Mesenchymal stem cell (in vitro differentiated cells and primary cell): ENCODE measurements at places on chromosomes 3 and 15.
A peak's percentile ranks its signal among the peaks of the same experiment; 100 is the strongest.

DNA sequence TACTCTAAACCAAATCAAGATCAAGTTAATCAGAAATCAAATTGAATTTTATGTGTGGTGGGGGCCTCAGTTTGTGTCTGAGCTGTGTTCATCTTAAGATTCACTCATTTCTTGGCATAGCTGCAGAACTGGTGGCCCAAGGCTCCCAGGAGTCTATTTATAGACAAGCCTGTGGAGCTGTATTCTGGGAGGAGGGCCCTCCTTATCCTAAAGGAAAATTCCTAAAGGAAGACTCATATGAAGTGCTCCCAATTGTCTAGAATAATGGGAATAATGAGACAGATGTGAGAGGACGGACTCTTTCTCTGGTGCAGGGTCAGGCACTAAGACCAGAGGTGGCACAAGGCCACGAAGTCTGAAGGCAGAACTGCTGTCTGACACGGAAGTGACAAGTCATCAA lies 38.9 kb downstream of the C3orf85 start:
- peak; percentile 72 for DNase-seq

GRCh38 chr3:126259411-126260391 lies 79.3 kb upstream of the ALDH1L1 start:
- DNase-seq, result no peak

- DNase-seq, result no peak
Measured at GRCh38 chr3:177994976-177995375, 541.3 kb upstream of the KCNMB2 start.

- DNase-seq, result peak; percentile 47
Measured at GRCh38 chr3:74119221-74119620, 494.5 kb upstream of the PDZRN3 start.

GRCh38 chr15:68391121-68391520 lies 40.8 kb downstream of the ITGA11 start:
- no peak for DNase-seq

- peak; percentile 100 for DNase-seq
Measured at GRCh38 chr3:186570096-186570940, at the start of gene DNAJB11. TSS of gene DNAJB11 (plus strand) at chr3:186570720. CDS start at chr3:186570898, 178 bp downstream.

DNA sequence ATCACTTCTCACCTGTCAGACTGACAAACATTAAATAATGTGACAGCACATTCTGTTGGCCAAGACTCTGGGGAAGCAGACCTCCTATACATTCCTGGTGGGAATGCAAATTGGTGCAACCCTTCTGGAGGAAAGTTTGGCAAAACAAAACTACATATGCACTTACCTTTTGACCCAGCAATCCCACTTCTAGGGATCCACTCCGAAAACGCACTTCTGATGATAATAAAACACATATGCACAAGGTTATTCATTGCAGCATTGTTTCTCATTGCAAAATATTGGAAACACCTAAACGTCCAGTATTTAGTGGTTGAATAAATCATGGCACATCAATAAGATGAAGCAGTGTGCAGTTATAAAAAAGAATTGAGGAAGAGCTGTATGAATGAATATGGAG lies 145.5 kb upstream of the ABHD17C start:
- DNase-seq, result no peak

DNA sequence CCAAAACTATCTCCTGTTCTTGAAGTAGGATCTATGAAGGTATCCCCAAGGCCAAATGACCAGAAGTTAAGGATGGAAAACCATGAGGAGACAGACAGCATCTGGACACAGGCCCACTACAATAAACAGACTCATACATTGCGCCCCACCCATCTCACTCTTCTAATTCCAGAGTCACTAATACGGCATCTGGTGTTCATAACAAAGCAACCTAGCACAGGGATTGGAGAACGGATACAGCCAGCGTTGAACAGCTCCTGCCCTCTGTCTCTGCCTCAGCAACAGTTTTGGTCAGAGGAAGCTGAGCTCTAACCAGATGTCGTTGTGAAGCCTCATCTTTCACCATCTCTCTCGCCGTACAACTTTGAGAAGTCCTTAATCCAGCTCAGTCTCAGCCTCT lies 44.5 kb upstream of the CCDC80 start:
- peak; percentile 38 for DNase-seq

DNA sequence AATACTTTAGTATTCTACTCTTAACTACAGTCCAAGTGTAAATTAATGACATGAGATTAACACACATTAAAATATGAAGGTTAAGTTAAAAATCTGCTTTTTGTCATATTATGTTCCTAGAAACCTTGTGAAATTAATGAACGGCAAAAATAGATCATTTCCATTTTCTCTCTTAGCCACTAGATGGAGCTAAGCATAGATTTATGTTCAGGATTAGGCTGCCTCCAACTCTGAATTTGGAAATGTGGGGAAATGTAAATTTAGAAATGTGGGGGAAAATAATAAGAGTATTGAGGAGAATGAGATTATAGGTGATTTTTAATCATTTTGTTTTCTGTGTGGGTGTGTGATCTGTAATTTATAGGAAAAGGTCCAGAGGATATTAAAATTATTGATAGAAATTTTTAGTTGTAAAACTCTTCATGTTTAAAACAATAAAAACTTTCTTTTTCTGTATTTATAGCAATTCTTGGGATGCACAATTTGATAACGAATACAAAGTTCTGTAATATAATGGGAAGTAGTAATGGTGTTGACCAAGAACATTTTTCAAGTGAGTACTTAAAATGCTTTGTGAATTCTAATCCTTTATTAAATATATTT lies 59.2 kb downstream of the TMOD3 start:
- peak; percentile 50 for DNase-seq

DNA sequence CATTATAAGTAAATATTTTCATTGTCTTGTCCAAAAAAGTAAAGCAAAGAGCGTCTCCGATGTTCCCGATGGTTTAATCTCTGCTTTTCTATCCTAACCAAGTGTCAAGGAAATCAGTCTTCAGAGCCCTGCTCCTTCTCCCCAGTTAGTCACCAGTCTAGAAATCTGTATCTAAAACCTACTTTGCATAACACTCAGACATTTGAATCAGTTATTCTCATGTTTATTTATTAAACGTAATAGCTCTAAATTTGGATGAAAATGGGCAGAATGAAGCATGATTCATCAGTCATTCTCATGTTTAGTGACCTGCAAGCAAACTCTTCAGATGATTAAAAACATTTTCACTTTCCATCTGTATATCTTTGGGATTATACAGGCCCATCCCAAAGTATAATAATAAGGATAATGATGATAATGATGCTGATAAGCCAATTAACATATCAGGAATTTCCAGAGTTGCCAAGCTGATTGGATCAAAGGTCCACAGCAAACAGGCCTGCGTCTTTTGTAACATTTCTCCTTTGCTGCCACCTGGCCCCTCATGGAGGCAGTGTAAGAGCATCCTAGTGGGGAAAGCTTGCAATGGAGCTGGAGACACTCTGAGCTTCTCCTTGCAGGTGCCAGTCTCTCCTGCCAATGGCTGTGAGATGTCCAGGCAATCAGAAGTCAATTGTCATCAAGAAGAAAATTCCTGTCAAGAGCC lies 273.9 kb downstream of the IGSF11 start:
- no peak for DNase-seq

DNA sequence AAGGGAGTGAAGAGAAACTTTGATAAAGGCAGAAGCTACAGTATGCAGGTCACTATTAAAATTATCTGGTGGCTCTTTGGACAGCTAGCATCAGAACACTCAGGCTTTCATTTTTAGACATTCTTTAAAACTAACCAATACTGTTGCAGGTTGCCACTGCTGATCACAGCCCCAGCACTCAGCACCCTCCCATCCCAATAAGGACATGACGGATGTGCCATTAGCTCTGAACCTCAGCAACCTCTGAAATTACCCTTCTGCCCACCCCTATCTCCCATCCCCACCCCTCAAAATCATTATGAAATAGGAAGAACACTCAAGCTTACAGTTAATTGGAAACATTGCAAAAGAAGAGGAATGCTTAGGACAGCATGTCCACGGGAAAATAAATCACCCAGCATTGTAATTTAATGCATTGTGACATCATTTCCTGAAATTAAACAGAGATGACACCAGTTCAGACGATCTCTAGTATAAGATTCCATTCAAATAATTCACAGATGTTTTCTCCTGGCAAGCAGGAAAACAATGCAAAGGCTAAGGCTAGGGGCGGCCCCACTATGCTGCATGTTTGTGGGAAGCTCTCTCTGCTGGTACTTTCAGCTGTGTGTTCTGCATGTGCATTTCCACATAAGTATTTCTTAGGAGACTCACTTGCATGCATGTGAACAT lies 71.6 kb downstream of the MEIS2 start:
- peak; percentile 67 for DNase-seq

DNA sequence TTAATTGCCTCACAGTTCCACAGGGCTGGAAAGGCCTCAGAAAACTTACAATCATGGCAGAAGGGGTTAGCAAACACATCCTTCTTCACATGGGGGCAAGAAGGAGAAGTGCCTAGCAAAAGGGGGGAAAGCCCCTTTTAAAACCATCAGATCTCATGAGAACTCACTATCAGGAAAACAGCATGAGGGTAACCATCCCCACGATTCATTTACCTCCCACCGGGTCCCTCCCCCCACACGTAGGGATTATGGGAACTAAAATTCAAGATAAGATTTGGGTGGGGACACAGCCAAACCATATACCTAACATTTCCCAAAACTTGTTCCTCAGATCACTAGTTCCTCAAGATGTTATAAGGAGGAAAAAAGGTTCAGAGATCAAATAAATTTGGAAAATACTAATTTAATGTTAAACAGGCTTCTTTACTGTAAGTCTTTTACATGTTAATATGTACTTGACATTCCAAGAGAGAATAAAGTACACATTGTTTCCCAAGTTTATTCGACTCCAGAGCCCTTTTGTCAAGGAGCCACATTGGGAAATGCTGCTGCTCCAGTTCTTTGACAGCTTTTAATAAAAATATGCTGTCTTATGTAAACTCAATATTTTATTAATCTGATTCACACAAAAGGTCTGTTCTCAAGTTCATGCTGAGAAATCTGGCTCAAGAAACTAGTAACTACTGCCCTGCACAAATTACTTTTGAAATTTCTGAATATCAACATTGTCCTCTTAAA lies 17.8 kb downstream of the HERC1 start:
- no peak for DNase-seq

- no peak for DNase-seq
Measured at GRCh38 chr3:114328345-114328744, 34.5 kb downstream of the TIGIT start.

DNA sequence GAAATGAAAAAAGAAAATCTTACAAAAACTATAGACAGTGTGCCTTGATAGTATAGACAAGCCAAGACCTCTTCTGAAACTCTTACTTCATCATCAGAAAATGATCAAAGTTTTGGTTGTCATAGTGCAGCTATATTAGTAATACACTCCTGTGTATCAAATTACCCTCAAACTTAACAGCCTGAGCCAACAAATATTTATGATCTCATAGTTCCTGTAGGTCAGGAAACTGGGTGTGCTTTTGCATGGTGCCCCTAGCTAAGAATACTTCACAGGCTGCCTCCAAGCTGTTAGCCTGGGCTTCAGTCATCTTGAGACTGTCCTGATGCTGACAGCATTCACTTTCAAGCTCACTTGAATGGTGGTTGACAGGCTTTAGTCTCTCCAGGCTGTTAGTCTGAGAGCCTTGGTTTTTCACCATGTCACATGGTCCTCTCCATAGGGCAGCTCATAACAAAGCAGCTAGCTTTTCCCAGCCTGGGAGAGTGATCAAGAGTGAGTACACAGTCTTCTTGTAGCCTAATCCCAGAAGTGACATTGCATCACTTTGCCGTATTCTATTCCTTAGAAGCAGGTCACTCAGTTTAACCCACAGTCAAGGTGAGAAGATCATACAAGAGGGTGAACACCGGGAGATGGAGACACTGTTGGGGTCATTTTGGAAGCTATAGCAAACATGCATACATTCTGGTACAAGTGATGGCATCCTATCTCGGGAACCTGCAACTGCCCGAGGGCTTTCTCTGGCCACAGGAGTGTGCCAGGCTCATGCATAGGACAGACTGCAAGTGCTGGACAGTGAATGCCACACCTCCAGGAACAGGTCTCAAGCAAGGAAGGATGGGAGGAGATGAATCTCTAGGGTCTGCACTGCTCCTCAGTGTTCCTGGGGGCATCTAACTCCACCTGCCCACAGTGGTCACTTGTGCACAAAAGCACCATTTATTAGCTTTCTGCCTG lies 173.4 kb upstream of the CADPS start:
- no peak for DNase-seq

- no peak for DNase-seq
Measured at GRCh38 chr3:117104792-117105191, 395.2 kb downstream of the TUSC7 start.

DNA sequence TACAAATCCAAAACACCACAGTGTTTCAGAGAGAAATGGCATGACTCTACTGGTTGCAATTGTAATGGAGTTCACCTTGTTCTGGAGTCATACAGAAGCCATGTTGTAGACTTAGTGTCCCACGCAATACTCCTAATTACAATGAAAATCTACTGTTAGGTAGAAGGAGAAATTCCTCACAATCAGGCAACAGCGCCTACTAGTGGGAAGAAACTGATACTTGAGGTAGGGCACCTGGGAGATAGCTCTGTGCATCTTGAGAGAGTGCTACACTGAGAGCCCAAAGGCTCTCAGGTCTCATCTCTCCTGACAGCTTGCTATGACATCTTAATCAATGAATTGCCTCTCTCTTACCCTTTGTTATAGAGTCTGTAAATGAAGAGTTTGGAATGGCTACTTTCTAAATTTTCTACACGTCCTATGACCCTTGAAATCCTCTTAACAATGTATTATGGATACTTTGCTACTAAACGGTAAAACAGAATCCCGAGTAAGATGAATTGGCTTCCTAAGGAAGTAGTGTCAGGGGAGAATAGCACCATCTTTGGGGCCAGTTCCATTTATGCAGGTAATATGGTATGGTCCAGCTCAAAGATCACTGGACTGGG lies 422.7 kb upstream of the TPRG1 start:
- DNase-seq, result no peak

DNA sequence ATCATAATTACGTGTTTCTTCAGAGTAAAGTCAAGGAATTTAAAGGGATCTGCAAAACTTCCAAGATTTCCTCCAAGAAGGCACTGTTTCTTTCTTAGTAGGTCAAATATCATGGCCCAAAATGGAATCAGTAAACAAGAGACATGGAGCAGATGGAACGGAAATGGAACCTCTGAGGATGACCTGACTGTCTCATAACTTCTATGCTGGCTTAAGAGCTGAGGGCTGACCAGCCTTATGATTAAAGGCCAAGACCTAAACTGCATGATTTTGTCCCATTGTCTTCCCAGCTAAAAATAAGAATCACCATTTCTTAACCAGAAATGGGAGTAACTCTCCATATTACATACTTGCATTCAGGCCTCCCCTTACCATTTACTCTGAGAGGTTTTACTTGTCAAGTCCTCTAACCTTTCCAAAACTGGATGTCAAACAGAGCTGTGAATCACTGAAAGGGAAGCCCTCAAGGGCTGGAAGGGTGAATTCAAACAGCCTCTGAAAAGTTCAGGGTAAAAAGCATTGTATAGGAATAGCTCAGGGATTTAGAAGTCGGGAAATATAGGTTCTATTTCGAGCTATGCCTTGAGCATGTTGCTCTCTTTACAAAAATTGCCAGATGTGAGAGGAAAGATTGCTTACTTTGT lies 103.7 kb downstream of the MEIS2 start:
- peak; percentile 36 for DNase-seq
